ENCODE measurements at places on chromosomes 13 and 19.
A peak's percentile ranks its signal among the peaks of the same experiment; 100 is the strongest.

DNA sequence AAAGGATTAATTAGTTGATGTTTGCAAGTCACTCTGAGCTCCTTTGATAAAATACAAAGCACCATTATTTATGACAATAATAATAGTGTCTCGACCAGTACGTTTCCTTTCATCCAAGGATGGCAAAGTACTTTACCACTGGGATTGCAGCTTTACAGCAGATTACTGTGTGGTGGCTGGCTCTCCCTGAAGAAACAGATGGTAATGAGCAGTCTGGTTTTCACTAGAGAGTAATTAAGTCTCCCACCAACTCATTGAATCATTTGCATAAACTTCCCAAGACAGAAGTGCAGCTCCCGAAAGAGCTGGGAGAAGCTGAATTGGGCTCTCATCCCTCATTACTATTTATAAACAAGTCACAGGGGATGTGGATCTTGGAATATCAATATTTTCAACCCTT is 48.7 kb downstream of the KLF5 start:
- DNase-seq, result no peak

- DNase-seq, result no peak
Measured at GRCh38 chr13:53198017-53198416, 169.4 kb downstream of the OLFM4 start.

- DNase-seq, result no peak
Measured at GRCh38 chr13:37241786-37242185, 136.3 kb upstream of the CSNK1A1L start.

- no peak for DNase-seq
Measured at GRCh38 chr13:110714797-110715394, 1.4 kb downstream of the ING1 start.

GRCh38 chr13:33556828-33557227 is 261.1 kb upstream of the RFC3 start:
- DNase-seq, result no peak

DNA sequence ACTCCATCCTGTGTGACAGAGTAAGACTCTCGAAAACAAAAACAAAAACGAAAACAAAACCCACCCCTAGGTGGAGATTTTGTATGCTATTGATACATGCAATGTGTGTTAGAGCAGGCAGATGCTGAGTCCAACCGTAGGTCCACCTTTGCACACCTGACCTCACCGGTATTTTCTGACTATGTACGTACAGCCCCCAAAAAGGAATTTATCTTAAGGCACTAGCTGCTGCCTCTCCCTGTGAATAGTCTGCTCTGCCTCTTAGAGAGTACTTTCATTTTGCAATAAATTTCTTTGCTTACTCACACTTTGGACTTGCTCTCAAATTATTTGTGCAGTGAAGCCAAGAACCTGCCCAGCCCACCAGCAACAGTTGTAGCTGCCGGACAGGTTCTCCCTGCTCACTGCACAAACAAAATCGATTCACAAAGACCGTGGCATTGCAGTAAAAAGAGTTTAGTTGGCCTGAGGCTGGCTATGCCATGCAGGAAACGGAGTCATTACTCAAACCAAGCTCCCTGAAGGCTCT is 8.2 kb upstream of the ZNF77 start:
- DNase-seq, result no peak

DNA sequence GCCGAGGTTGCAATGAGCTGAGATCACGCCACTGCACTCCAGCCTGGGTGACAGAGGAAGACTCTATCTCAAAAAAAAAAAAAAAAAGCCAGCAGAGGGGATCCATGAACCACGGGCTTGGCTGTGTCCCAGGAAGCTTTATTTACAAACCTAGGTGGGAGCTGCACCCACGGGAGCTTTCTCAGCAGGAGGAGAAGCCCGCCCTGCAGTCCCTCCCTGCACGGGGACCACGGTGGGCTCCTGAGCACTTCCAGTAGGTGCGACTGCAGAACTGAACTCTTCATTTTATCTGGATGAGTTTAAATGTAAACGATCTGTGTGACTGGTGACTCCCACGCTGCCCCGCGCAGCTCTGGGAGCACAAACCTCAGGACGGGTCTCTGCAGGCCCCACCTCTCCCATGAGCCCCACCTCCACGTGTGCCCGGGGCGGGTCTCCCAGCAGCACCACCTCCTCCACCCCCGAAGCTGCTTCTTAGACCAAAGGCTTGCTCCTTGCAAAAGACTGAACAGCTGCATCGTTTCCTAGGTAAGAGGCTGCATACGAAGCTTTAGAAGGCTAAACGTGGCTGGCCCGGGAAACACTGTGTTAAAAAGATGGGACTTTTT is 66.4 kb downstream of the SPACA7 start:
- no peak for DNase-seq

DNA sequence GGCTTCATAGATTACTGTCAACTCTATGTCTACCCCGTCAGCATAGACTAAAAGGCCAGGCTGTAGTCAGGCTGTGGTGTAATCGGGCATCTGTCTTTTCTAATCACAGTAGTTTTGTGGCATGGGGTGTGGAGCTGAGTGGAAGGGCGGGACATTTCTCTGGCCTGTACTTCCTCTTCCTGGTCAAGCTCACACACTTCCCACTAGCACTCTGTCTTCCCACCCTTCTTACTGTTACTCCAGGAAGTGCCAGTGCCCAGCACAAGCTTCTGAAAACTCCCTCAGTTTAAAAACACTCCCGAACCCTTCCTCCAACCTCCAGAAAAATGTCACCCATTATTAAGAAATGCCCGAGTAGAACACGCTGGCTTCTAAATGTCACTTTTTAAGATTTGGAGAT is 229.8 kb downstream of the KLF5 start:
- no peak for DNase-seq

GRCh38 chr13:46131705-46132104 is 26.9 kb upstream of the CPB2 start:
- no peak for DNase-seq

GRCh38 chr19:33665776-33666595 is 44.2 kb downstream of the CHST8 start:
- DNase-seq, result no peak

DNA sequence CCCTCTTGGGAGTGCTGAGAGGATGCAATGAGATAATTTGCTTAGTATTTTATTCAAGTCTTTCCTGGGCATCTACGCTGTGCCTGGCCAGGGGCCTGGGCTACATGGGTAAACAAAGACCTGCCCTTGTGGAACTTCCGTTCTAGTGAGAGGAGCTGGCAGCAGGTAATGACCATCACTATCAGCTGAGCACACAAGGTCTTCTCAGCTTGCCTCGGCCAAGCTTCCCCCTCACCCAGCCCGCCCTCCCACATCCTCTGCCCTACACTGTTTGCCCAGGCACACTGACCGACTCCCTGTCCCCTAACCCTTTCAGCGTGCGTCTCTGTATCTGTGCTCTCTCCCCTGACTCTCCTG is 8.6 kb upstream of the FKRP start:
- DNase-seq, result no peak

- DNase-seq, result no peak
Measured at GRCh38 chr13:114015969-114016295, 42.1 kb upstream of the C13orf46 start.

DNA sequence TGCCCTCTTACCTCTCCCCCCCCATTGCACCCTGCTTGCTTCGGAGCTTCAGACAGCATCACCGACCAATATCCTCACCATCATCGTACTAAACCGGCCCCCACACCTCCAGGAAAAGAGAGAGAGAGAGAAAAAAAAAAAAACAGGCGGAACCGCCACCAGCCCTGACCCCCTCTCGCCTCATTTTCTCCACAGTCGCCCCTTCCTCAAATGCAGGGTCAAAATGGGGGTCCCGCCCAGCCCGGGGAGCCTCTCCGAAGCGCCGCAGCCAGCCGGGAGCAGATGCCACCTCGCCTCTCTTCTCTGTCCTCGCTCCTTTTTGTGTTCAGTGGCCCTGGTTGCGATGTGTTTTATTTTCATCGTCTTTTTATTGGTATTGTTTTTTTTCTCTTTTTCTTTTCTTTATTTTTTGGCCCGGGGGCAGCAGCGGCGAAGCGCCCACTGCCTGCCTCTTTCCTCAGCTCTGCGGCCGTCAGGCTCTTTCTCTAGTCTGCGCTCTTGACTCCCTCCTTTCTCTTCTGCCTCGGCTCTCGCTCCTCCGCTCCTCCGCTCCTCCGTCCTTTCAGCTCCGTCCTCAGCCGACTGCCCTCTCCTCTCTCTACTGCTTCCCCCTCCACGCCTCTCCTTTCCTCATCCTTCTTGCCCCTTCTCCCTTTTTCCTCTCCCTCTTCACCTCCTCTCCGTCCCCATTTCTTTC is 41.4 kb downstream of the DEDD2 start:
- DNase-seq, result peak; percentile 28

- no peak for DNase-seq
Measured at GRCh38 chr19:19055701-19056100, 8.1 kb upstream of the SLC25A42 start.

DNA sequence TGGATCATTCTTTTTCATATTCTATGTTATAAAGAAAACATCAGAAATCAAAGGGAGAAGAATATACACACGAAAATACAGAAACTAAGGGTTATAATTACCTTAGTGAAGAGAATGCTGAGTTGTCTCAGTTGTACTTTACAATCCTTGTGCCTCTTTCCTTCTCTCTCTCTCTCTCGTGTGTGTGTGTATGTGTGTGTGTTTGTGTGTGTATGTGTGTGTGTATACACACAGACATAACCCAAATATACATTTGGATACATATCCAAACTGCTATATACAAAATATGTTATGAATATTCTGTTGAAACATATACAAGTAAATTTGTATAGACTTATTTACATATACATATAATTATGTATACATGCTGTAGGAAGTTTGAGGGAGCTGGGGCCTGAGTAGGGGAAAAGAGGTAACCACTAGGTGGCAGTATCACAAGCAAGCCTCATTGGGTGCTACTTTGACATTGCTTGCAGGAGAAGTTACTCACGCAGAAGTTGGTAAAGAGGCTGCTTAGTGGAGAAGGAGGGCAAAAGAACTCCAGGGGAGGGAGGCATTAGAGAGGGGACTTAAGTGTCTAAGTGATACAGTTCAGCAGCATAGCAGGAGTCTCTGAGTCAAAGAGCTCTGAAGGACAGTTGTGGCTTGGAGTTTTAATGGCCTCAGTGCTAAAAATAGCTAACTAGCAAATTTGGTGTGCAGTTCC is 465.1 kb upstream of the PCDH20 start:
- DNase-seq, result no peak

- DNase-seq, result no peak
Measured at GRCh38 chr13:74465271-74465670, 331.1 kb upstream of the KLF12 start.

DNA sequence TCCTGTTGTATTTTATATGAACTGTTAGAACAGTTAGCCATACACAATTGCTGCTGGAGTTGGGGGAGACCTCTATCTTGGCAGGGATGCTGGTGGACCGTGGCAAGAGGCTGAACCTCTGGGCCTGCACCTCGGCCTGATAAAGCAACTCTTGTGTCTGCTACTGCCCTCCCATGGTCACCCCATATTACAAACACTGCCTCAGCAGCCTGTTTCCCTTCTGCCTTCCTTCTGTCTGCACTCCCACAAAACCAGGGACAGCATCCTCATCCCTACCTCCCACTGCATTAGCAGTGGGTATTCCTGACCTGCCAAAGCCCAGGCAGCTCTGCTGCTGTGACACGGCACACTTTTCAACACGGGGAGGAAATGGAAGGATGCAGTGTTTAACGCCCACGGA is 456.4 kb downstream of the FGF14 start:
- DNase-seq, result no peak

All from stimulated activated effector memory CD8-positive, alpha-beta T cell treated with anti-CD3 and anti-CD28 coated beads, Interleukin-12 subunit alpha, Interleukin-12 subunit beta, amount 100 ng/mL, for 72 hours (primary cell).